ENCODE measurements at places on chromosomes 16 and 17.

DNA sequence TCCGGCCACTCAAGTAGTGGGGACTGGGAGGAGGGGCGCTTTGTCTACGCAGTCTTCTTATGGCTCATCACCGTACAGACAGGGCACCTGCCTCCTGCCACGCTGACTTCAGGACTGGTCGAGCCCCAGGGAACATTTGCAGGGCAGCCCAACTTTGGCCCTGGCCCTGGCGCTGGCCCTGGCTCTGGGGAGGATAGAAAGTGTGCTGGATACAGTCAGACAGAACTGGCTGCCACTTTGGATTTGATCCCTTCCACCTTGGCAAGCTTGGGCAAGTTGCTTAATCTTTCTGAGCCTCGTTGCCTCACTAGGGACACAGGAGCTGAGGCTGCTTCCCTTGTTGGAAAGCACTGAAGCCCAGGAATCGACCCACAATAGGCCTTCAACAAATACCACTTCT lies 13.6 kb downstream of the LGALS9 start:
- DNase-seq = no peak

DNA sequence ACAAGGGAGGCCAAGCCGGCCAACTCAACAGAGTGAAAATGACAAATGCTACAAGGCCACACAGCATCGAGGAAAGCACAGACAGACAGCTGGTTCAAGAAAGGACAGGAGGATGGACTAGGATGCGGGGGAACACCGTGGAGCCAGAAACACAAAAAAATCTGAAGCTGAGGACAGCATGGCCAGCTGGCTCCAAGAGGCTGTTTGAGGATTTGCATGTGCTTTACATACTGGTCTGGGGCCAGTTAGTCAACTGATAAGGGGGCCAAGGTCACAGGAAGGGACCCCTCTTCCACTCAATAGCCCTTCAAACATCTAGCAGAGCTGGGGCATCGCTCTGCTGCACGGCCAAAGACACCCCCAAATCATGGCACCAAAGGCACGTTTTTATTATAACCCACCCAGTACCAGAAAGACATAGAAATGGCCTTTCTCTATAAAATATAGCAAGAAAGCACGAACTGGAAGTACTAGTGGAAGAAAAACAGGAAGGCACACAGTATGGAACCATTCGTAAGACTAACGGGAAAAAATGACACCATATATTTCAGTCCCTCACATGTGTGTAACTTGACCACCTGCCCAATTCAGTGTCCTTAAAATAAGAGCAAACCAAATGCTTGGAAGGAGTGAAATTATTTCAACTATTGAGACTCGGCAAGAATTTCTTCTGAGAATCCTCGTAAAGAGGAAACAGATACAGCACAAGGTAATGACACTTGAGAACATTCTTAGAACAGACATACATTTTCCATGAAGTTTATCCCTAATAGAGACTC lies 7.8 kb upstream of the SRL start:
- DNase-seq = no peak

DNA sequence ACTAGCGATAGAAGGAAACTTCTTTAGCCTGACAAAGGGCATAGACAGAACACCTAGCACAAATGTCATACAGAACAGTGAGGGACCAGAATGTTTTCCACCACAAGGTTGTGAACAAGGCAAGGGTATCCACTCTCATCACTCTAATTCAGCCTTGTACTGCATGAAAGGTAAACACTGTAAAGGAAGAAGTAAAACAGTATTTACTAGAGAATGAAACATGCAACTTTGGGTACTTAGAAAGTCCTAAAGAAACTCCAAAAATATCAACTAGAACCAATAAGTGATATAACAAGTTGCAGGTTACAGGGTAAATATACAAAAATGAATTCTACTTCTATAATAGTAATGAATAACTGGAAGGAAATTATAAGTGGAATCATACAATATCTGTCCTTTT lies 32.2 kb downstream of the BRIP1 start:
- DNase-seq = no peak

DNA sequence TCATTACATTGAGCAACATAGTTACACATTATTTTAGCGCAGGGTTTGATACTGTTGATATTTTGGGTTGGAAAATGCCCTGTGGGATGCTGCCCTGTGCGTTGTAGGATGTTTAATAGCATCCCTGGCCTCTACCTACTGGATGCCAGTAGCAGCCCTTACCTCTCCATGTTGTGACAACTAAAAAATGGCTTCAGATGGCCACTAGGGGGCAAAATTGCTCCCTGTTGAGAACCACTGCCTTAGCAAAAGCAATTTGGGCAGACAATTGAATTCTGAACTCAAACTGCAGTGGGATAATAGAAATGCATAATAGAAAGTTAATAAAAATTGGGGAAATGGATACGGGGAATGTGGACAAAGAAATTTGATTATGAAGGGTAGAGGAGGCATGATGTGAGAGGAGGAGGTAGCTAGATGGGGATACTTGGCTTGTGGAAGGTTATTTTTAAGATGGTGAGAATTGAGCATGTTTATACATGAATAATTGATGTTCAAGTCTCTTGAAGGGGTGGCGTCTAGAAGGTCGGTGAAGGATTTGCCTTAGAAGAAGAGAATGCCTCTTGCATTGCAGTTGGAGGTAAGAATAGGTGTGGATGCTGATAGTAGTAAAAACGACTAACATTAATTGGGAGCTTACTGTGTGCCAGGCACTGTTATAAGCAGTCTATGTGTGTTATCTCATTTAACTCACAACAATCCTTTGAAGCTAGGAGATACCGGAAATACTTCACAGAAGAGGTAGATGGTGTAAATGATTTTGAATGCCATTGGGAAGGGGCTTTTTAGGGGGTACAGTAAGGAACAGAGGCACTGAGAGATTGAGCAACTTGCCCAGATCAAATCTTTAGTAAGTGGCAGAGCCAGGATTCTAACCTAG lies 19.0 kb downstream of the HEATR9 start:
- DNase-seq = peak; percentile 90

DNA sequence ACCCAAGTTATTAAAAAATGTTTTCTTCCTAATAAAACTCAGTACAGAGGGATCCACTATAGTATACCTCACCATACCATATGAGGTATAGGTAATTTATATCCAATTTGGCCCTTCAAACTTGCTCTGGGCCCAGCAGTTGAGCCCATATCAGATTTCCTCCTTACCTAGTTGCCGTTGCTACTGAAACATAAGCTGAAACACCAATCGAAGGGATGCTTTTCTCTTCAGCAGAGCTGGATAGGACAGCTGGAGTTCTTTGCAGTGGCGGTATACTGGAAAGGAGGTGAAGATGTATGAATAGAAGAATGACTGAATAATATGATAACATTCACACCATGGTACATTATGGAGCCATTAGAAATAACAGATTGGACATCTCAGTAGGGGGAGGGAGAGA lies 42.7 kb downstream of the TNRC6C start:
- no peak for DNase-seq
